ENCODE measurements at places on chromosomes 2 and 18.

- DNase-seq: no peak
Observed at GRCh38 chr18:56691530-56691929, 40.4 kb downstream of the WDR7 start.

- no peak for DNase-seq
Observed at GRCh38 chr2:72109904-72110303, 37.8 kb downstream of the CYP26B1 start.

- no peak for DNase-seq
Observed at GRCh38 chr2:236887531-236887930, 198.2 kb upstream of the COPS8 start.

GRCh38 chr2:16311521-16312440 lies 353.9 kb downstream of the CYRIA start:
- DNase-seq: no peak

- DNase-seq: no peak
Observed at GRCh38 chr18:37330173-37330572, 235.4 kb downstream of the CELF4 start.

- DNase-seq: peak; percentile 66
Observed at GRCh38 chr18:69830189-69830588, 117.5 kb downstream of the CD226 start.

DNA sequence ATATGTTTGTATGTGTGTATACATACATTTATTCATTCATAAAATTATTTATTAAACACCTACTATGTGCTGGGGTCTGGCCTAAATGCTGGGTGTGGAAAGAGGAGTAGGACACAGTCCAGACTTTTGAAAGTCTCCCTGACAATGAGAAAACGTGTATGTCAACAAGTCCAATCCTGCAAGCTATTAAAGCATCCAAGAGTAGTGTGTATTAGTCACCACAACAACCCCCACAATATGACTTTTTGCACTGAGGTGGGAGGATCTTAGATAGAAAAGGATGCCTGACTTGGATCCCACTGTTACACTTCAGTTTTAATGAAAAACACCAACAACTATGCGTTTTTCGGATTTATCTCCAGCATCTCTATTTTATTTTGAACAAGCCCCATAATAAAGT lies 446.4 kb downstream of the EPHA4 start:
- DNase-seq: no peak

GRCh38 chr2:7007846-7008741 lies 90.9 kb downstream of the RNF144A start:
- DNase-seq: no peak

DNA sequence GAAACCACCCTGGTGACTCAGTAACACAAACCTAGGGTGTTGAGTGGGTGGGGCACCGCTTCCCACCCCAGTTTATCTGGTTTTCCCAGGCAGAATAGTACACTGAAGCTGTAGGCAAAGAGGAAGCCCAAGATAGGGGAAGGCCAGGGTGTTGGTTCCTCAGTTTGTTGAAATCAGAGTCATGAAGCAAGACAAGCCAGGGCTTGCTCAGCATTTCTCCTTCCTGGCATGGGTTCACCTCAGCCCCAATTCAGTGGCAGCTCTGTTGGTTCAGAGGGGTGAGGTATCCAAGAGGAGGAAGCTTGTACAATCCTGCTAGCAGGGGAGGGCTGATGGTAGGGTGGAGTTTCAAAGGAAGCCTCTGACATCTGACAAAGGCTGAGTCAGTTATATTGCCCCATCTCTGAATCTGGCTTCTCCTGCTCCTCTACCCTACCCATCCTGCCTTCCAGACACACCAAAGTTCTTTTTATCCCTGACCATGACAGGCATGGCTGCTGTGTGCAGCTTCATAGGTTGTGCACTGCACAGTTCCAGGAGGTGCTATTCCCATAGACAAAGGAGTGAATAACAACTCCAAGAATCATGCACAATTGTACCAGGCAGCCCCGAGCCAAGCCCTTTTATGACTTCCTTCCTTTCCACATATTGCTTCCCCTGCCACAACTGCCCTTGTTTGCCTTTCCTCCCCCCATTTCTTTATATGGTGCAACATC lies 24.9 kb upstream of the RAB10 start:
- no peak for DNase-seq
